ENCODE measurements at places on chromosomes 16 and 17.

DNA sequence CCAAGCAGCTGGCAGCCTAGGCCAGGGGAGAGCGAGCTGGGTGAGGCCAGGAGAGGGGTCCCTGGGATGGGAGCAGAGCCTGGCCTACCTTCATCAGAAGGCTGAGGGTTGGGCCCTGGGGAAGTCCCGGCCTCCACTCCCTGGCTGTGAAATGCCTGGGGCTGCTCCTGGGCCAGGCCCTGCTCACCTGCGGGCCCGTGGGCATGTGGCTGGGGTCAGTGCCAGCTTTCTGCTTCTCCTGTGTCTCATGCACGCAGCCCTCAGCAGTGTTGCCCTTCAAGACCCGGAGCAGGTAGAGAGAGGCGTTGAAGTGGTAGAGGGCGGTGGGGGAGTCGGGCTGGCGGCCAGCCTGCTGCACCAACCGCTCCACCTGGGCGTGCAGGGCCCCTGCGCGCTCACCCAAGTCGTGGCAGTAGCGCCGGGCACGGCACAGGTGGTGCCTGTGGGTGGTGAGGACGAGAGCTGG, 12.4 kb downstream of the MYBBP1A start:
- DNase-seq: no peak

DNA sequence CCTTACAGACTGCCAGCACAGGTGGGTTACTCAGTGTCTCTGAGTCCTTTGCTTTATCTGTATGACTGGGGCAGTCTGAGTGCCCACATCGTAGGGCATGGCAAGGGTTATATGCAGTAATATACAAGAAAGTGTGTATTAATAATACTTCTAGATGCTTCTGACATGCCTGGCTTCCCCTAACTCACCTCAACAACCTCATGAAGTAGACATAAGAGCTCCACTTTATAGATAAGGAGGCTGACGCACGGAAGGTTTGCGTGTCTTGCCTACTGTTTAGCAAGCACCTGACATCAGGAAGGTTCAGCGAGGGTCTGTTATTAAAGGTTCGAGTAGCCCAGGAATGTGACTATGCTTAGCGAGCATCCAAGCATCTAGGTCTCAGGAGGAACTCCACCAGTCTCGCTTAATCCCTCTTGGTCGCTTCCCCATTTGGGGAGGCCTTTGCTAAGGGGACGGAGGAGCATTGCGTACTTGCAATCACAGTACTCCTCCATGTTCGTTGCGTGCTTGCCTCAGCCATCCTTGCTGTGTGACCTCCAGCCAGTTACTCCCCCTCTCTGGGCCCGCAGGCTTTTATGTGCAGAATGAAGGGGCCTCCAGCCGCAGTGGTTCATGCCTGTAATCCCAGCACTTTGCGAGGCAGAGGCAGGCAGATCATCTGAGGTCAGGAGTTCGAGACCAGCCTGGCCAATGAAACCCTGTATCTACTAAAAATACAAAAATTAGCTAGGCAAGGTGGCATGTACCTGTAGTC, 1.6 kb downstream of the KCNG4 start:
- no peak for DNase-seq

DNA sequence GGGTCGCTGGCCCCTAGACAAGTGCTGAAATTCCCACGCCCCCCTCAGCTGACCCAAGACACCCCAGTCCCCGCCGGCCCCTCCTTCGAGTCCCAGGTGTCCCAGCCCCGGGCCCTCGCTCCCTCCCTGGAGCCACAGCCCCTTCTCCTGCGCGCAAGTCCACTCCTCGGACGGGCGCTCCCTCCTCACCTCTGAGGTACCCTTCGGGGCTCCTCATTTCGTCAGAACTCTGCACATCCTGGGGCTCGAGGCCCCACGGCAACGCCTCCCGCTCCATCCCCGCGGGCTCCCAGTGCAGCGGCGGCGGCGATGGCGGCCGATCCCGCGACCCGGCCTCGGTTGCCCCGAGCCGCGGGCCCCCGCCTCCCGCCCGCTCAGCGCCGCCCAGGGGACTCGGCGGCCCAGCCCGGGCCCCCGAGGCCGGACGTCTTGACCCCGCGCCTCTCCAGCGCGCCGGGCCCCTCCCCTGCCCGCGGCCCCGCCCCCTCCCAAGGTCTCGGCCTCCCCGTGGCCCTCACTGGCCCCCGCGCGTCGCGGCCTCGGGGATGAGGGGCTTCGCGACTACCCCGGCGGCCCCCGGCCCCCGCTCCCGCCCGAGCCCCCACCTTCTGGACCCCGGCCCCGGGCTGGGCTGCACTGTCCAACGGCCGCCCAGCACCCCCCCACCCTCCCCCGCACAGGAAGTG, at the start of gene ZNF768:
ZNF768 (minus strand) TSS at position 430 of the 686 bp plus-strand sequence; CDS start at position 277, 153 bp downstream.
- DNase-seq: no peak

GRCh38 chr16:2058420-2058819, 10.6 kb downstream of the TSC2 start:
- no peak for DNase-seq

DNA sequence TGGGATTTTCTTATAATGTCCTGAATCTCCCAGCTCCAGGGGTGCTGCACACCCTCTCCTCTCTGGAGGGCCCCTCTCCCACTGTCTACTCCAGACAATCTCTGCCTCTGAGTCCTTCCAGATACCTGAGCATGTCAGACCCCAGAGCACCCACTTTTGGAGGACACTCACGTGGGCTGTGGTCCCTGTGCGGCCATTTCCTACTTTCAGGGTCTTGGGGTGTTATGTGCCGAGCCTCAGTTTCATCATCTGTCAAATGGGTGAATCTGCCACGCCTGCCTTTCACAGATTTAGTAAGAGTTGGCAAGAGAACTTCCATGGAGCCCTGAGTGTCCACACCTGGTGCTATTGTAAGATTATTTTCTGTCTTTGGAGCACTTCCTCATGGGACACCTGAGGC, 3.7 kb upstream of the FOXL1 start:
- no peak for DNase-seq

- DNase-seq: no peak
These were observed 15.0 kb downstream of the LASP1NB start for GRCh38 chr17:38940404-38940803.

DNA sequence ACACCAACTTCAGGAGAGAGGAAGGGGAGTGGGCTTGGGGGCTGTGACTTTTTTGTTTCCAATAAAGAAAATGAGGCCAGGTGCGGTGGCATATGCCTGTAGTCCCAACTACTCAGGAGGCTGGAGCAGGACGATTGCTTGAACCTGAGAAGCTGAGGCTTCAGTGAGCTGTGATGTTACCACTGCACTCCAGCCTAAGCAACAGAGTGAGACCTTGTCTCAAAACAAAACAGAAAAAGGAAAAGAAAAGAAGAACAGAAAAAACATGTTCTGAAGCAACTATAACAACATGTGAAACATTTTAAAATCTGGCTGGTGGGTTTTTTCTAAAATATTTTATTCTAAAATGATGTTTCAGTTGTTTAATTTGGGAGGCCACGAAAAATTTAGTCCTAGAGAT, 554.0 kb upstream of the ZFHX3 start:
- DNase-seq: no peak
